ENCODE measurements at places on chromosomes 1 and 21.

DNA sequence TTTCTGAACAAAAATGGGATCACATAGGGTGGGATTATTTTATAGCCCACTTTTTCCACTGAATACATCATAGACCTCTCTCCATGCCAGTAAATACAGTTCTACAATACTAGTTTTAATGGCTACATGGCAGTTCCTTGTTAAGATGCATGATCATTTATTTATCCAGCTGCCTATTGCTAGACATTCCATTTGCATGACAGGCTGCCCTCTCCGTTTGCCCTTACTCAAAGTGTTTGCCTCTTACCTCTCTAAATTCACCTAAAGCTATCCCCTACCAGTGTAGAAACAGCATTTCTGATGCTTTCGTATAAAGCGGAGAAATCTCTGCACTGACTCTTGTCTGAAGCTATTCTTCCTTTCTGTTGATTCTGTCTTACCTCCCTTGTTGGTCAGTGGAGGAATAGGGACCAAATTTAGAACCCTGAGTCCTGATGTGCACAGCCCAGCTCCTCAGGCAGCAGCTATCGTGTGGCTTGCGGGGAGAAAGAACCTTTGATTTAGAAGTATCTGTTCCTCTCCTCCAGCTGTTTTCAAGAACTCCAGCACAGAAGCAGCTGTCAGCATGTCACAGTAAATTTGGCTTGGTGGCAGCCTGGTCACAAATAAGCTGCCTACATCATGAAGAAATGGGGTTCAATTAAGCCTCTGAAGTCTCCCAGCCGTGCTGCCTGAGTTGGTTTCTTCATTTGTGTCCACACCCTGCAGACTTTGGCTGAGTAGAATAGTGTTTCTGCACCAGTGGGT lies 337.3 kb downstream of the PRDM2 start:
- DNase-seq, result no peak

DNA sequence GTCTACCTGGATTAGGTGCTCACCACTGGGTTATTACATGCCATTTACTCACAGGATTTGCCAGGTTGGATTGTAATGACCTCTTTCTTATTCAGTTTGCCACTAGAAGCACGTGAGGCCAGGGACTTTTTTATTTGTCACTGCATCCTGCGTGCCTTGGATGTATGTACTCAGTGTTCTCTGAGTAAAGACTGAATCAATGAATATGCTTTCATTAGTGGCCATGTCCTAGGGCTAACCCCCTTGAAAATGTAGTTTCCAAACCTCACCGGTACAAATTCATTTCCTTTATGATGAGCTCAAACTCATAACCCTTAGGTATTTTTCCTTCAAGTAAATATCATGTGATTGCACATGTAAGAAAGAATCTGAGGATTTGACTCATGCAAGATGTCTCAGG lies 1.3 kb upstream of the ZP4 start:
- no peak for DNase-seq

- DNase-seq, result no peak
Observed at GRCh38 chr1:70843452-70843851, 204.2 kb downstream of the PTGER3 start.

GRCh38 chr1:1165900-1166421 lies 7.7 kb upstream of the TTLL10 start:
- DNase-seq, result no peak

GRCh38 chr1:235566084-235566483 lies 61.8 kb upstream of the B3GALNT2 start:
- DNase-seq, result no peak

GRCh38 chr1:227134686-227135314 lies 183.5 kb downstream of the CDC42BPA start:
- DNase-seq, result no peak

- DNase-seq, result no peak
Observed at GRCh38 chr1:184424157-184424556, 37.3 kb downstream of the C1orf21 start.

GRCh38 chr1:225250432-225250831 lies 177.4 kb downstream of the LBR start:
- no peak for DNase-seq

DNA sequence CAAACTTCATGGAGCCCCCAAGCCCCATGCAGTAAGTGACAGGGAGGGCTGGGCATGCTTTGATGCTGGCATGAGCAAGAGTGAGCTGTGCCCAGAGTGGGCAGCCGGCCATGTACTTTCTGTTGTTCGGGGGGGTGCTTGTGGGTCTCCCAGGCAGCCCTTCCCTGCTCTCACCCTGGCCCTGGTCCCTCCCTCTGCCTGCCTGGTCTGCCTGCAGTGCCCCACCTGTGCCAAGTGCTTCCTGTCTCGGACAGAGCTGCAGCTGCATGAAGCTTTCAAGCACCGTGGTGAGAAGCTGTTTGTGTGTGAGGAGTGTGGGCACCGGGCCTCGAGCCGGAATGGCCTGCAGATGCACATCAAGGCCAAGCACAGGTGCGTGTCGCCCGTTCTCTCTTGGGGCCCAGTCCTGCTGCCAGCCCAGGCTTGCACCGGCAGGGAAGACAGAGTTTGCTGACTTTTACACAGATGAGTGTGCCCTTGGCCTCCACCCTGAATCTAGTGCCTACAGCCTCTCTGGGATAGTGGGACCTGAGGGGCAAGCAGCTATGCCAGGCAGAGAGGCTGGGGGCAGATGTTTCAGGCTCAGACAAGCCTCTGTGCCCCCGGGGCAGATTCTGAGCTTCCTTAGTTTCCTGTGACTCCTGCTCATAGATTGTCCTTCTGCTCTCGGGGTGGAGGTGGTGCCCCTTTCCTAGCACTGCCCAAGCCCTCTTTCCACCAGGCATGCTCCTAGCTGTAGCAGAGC lies 7.6 kb downstream of the ZBTB48 start:
- no peak for DNase-seq

- no peak for DNase-seq
Observed at GRCh38 chr1:54476530-54477109, 70.4 kb upstream of the SSBP3 start.

GRCh38 chr1:77636864-77637263 lies 45.6 kb downstream of the ZZZ3 start:
- DNase-seq, result no peak

GRCh38 chr1:107858323-107858722 lies 106.7 kb downstream of the VAV3 start:
- no peak for DNase-seq

DNA sequence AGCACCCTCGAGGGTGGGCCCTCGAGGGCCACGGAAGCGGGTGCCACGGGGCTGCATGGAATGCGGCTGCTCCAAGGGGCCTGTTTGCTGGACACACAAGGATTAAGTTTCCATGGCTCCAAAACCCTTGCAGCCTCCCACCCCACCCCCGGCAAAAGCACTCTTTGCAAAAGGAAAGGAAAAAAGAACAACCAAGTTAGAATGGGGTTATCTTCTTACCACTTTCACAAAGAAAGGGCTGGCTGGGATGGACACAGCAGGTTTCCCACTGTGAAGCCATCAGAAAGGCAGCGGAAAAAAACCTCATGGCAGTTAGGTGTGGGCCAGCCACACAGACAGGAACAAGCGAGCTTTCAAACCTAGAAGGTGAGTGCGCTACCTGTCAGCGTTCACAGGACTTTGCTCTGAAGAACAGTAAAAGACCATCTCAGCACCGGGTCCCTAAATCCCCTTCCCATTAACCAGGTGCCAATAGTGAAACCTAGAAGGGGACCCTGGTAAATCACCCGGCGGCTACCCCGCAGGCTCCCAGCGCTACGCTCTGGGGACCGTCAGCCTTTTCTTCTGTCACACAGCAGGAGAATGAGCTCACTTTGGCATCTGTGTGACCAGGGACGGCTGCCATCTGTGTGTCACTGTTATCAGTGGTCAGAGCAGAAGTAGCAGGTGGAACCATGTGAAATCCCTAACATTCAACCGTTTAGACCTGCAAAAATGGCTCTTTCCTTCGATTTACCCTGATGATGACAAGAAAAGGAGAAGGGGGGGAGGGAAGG lies 93.0 kb downstream of the SIM2 start:
- no peak for DNase-seq

- no peak for DNase-seq
Observed at GRCh38 chr1:167052389-167052788, 37.8 kb downstream of the GPA33 start.

DNA sequence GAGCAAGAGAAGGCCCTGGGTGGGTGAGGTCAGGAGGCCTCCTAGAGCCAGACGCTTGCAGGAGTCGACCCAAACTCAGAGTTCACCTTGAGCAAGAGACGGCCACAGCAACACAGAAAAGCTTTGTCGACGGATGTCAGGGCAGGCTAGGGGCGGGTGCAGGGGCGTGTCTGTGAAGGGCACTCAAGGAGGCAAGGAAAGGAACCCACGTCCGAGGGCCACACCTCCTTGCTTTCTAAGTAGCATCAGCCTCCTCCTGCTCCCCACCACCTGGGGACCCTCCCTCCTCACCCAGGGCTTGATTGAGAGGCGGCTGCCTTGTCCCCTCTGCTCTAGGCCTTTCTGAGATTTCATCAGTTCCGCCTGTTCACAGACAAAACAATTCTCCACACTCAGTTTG lies 92.1 kb downstream of the OMA1 start:
- no peak for DNase-seq

DNA sequence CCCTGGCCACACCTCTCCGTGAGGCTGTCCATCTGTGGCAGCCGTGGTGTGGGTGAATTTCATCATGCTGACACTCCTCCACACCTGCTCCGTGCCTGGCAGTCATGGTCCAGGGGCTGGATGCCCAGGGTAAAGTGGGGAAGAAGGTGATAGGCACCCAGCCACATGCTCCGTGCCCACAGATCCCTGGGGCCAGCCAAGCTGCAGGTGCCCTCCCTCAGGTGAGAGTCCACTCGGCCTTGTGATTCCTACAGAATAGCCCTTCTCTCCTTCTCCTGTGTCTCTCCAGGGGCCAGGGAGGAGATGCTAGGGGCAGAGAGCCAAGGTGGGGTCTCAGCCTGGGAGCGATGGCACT lies 16.8 kb upstream of the POFUT2 start:
- no peak for DNase-seq
